Foreskin fibroblast (primary cell): ENCODE measurements at places on chromosomes 5 and 9.

GRCh38 chr9:33709269-33709668, 86.1 kb upstream of the PRSS3 start:
- no peak for DNase-seq

DNA sequence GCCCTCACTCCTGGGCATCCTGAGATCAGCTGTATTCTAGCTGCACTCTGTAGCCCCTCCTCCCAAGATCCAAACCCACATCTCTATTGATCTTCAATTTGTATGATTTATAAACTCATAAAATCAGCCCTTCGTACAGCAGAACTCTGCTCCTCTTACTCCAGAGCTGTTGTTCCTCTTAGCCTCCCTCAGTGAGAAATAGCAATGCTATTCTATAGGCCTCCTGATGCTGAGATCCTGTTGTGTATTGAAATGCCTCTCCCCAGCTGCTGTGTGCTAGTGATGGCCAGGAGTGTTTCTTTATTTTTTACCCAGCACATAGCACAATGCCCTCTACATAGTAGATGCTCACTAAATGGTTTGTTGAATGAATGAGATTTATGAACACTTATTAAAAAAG, 320.5 kb upstream of the ADCY2 start:
- DNase-seq, result no peak

GRCh38 chr5:159459951-159460538, 129.8 kb upstream of the IL12B start:
- DNase-seq, result peak; percentile 44

GRCh38 chr5:67413721-67414120, 217.1 kb upstream of the CD180 start:
- DNase-seq, result no peak

DNA sequence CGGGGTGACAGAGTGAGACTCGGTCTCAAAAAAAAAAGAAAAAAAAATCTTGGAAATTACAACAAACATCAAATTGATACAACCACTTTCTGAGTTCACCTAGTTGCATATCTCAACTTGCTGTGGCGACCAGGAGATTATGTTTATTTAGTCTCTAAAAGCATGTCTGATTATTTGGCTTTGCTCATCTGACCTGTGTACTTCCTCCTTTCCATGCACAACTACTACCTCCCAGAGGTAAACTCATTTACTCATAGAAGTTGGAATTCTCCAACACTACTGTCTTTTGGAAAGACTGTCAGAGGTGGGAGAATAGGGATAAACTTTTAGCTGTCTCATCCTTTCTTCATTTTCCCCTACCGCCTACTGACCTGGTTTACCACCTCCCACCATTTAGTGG, 42.6 kb downstream of the MTMR12 start:
- no peak for DNase-seq

DNA sequence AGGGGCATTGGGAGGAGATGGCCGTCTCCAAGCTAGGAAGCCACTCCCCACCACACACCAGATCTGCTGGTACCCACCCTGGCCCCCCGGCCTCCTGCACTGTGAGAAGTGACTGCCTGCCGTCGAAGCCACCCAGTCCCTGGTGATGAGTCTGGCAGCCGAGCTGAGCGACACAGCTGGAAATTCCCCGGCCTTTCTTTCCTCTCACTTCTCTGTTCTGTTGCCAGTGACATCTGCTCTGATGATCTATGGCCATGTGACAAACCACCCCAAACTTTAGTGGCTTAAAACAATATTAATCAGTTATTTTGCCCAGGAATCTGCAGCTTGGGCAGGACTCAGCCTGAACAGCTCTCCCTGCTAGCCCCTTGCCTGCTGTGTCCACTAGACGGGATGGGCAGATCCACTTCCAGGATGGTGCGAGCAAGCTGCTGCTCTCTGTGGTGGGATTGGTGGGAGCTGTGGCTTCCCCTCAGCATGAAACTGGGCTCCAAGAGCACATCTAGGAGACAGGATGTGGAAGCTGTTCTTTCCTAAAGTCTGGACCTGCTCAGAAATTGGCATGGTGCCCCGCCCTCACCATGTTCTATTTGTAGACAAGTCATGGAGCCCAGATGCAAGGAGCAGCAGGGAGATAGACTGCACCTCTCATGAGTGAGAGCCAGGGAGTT, 211.2 kb downstream of the GADD45G start:
- no peak for DNase-seq

DNA sequence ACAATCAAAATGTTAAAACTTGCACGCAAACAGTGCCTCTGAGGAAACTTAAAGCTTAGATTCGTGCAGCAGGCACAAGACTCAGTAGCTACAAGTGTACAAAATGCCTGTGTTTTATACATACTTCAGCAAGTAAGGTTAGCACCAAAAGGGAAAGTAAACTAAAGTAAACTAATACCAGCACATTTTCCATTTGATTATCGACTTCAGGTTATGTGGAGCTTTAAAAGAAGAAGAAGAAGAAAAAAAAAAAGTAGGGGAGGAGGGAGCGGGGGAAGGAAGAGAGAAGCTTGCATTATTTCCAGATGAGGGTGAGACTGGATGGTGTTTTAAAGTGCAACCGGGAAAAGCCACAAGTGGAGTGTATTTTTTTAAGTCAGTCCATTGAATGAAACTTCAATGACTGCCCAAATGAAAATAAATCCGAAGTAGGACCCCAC, 596 bp upstream of the ADAMTS6 start:
- DNase-seq, result peak; percentile 48

GRCh38 chr9:70285981-70286598, 27.3 kb downstream of the SMC5 start:
- DNase-seq, result no peak

GRCh38 chr9:19208653-19209052, 21.8 kb upstream of the DENND4C start:
- DNase-seq, result no peak

- peak; percentile 69 for DNase-seq
These were observed 3.2 kb upstream of the C5orf63 start for GRCh38 chr5:127076315-127077129.
